ENCODE measurements at places on chromosomes 6 and 20. TPM values are rescaled to one million over a fixed set of nuclear protein-coding genes. Genes with fewer than 3 reads are reported as not detected.

KIF25 gene
- total RNA-seq = not detected

PNRC1 gene
- total RNA-seq = 22.9 TPM

PRKN gene
- total RNA-seq = 0.10 TPM

ME1 gene
- total RNA-seq = 40.1 TPM

MPIG6B gene
- not detected for total RNA-seq

GPLD1 gene
- 1.0 TPM for total RNA-seq

DOK5 gene
- total RNA-seq = not detected

Measured in A549 treated with CpdA at 1 μM for 4 hours (cell line).